ENCODE measurements at places on chromosomes 7 and 10. TPM values are rescaled to one million over a fixed set of nuclear protein-coding genes. Genes with fewer than 3 reads are reported as not detected.

The TMEM176A gene
- not detected for total RNA-seq

The CCL24 gene
- not detected for total RNA-seq

DNA sequence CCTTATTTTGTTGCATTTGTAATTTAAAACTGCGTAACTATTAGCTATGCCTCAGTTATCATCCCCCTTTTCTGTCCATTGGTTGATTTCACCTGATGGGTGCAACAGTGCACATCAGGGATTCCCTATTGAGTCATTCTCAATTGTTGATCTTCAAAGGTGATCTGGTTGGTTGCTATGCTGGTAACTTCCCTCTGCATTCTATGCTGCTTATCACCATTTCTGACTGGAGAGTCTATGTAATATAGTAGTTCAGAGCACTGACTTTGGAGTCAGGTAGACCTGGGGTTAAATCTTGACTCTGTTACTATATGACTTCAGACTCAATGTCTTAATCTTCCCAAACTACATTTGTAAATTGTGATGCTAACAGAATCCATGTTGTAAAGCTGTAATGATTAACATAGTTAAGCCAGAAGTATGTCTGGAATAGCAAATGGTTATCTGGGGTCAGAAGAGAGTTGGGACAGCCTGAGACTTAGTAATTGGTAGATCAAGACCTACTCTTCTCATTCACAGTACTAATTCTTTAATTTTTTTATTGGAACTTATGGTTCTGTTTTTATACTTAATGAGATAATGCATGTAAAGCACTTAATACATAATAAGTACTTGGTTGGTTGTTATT, 38.1 kb downstream of the EXOC6 start:
- peaks cover 1% of the 10 kb centered on the region for H3K36me3 ChIP-seq
- peaks cover 18% of the 10 kb centered on the region for H3K4me1 ChIP-seq
- no peak for DNase-seq
- no peak overlapping the region for H3K27ac ChIP-seq
- no peaks in the 10 kb centered on the region for H3K27me3 ChIP-seq
- H3K4me3 ChIP-seq: no peak overlapping the region

The AKR1D1 gene
- not detected for total RNA-seq

GRCh38 chr7:155984609-155985405, 172.5 kb upstream of the SHH start:
- H3K27me3 ChIP-seq: no peaks in the 10 kb centered on the region
- no peak overlapping the region for H3K4me3 ChIP-seq
- no peaks in the 10 kb centered on the region for H3K36me3 ChIP-seq

GRCh38 chr10:30455816-30456215, 21.8 kb downstream of the MAP3K8 start:
- H3K36me3 ChIP-seq: peaks cover 10% of the 10 kb centered on the region
- peaks cover 27% of the 10 kb centered on the region for H3K4me1 ChIP-seq

DNA sequence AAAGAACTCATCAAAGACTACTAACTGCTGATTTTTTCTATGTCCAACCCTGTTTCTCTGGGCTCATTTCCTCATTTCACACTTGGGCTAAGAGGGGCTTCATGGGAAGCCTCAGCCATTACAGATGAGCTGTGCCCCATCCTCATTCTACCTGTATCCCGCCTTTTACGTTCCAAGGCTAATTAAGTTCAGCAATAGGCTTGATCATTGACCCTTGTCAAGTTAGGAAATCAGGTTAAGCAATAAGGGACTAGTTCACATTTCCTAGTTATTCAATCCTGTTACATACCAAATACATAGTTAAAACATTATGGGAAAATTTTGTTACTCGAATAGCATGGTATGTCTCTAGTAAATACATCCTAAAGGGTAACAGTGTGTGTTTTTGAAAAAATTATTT, 29.3 kb upstream of the AGBL3 start:
- no peak overlapping the region for H3K4me3 ChIP-seq
- no peak overlapping the region for H3K27ac ChIP-seq
- no peaks in the 10 kb centered on the region for H3K4me1 ChIP-seq
- H3K27me3 ChIP-seq: no peaks in the 10 kb centered on the region
- peaks cover 35% of the 10 kb centered on the region for H3K36me3 ChIP-seq
- DNase-seq: no peak

DNA sequence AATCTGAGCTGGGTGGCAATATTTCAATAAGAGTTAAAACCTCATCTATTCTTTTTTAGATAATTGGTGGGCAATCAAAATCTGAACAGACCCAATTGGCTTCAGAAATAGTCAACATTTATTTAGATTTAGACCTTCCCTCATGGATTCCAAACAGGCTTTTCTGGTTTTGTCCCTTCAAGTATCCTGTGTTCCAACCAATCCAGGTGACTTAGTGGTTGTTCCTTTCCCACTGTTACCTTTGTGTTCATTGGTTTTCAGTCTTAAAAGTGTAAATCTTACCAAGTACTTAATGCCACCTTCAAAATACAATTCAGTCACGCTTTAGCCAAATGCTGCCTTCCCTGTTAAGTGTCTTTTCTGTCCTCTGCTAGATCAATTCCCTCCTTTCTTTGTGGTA, 85.9 kb downstream of the AHR start:
- no peaks in the 10 kb centered on the region for H3K4me1 ChIP-seq
- no peaks in the 10 kb centered on the region for H3K27me3 ChIP-seq
- H3K4me3 ChIP-seq: no peak overlapping the region

- H3K4me1 ChIP-seq: peaks cover 19% of the 10 kb centered on the region
- H3K4me3 ChIP-seq: peak overlapping the region; percentile 74
- H3K36me3 ChIP-seq: no peaks in the 10 kb centered on the region
- H3K27ac ChIP-seq: peak overlapping the region; percentile 29
- DNase-seq: peak; percentile 95
Observed at GRCh38 chr7:23474094-23474828, 4.0 kb upstream of the IGF2BP3 start.

DNA sequence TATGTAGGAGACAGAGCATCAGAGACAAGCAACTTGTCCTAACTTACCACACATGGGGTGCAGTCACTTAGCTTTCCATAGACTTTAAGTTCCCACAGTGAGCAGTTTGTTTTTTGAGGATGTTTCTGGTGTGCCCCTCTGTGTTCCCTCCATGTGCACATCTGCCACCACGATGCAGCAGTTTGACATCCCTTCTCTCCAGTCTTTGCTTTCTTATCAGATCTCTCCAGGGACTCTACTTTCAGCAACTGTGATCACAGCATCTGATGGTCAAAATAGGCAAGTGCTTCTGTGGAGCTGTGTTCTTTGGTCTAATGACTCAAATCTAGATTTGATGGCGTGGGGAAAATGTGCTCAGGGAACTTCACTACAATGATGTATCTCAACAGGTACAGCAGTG, 96.5 kb upstream of the NAMPT start:
- no peak overlapping the region for H3K4me3 ChIP-seq
- H3K27me3 ChIP-seq: peaks cover 7% of the 10 kb centered on the region
- H3K4me1 ChIP-seq: no peaks in the 10 kb centered on the region

The PCLO gene
- 0.65 TPM for total RNA-seq

DNA sequence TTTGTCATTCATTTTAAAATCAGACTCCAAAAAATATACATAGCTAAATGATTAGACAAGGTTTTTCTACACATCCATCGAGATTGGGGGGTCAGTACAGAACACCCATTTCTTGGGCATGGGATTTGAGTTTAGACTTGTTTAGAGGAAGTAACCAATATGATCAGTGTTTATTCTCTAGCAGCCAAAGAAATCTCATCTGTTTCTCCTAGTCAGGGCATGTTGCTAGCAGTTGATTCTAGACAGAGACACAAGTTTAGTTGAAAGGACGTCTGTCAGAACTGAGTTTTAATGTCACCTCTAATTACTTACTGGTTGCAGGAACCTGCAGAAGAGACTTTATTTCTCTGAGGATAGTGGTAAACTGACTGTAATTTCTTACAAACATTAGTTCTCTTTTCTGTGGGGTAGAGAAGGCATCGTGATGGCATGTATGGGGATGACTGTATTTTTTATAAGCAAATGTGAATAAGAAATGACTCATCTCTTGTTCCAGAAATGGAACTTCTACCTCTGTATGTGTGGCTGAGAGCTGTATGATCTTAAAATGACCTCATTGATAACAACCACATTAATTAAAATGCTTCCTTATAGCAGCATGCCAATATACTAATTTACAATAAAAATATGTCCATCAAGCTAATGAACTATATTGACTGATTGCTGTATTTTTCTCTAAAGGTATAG, 30.6 kb upstream of the RHOBTB1 start:
- no peaks in the 10 kb centered on the region for H3K27me3 ChIP-seq
- no peak overlapping the region for H3K4me3 ChIP-seq
- DNase-seq: no peak
- H3K36me3 ChIP-seq: no peaks in the 10 kb centered on the region
- H3K27ac ChIP-seq: no peak overlapping the region

GRCh38 chr10:76736392-76736791, 901.2 kb downstream of the KCNMA1 start:
- DNase-seq: no peak
- H3K4me1 ChIP-seq: no peaks in the 10 kb centered on the region
- no peaks in the 10 kb centered on the region for H3K27me3 ChIP-seq
- H3K27ac ChIP-seq: no peak overlapping the region
- H3K36me3 ChIP-seq: no peaks in the 10 kb centered on the region

GRCh38 chr10:131737543-131738395, 163.0 kb upstream of the PPP2R2D start:
- no peaks in the 10 kb centered on the region for H3K36me3 ChIP-seq
- H3K4me3 ChIP-seq: no peak overlapping the region
- no peak for DNase-seq
- no peak overlapping the region for H3K27ac ChIP-seq

DNA sequence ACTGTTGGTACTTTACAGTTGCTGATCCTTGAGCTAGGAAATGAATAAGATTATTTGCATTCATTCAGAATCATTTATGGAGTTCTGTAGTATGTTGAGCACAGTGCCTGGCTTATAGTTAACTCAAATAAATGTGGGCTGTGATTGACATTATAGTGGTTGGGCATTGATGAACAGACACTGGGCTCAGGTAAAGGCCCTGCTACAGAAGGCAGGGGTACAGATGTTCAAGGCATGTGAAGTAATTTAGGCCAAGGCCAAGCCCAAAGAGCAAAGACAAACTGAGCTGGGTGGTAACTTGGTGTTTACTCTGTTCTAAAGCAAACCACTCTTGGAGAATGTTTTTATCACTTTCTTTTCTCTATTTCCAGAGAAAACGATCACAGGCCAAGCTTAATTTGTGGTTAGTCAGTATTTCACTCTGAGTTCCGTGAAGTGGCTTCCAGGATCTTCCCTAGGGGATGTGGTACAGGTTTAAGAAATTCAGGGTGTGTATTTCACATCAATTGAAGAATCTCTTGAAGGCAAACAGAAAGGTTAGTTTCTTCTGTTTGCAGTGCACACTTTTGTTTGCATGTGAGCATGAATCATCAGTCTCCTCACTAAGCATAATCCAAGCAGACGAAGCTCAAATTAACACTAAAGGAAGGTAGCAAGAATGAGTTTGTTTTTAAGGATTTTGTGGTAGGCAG, 113.9 kb upstream of the PRR15 start:
- H3K36me3 ChIP-seq: no peaks in the 10 kb centered on the region
- H3K4me3 ChIP-seq: no peak overlapping the region
- no peaks in the 10 kb centered on the region for H3K4me1 ChIP-seq
- H3K27ac ChIP-seq: no peak overlapping the region
- DNase-seq: no peak

The UCMA gene
- not detected for total RNA-seq

GRCh38 chr10:25966844-25967243, 32.8 kb downstream of the MYO3A start:
- no peak overlapping the region for H3K4me3 ChIP-seq
- H3K36me3 ChIP-seq: no peaks in the 10 kb centered on the region
- DNase-seq: no peak
- H3K4me1 ChIP-seq: no peaks in the 10 kb centered on the region
- no peak overlapping the region for H3K27ac ChIP-seq

DNA sequence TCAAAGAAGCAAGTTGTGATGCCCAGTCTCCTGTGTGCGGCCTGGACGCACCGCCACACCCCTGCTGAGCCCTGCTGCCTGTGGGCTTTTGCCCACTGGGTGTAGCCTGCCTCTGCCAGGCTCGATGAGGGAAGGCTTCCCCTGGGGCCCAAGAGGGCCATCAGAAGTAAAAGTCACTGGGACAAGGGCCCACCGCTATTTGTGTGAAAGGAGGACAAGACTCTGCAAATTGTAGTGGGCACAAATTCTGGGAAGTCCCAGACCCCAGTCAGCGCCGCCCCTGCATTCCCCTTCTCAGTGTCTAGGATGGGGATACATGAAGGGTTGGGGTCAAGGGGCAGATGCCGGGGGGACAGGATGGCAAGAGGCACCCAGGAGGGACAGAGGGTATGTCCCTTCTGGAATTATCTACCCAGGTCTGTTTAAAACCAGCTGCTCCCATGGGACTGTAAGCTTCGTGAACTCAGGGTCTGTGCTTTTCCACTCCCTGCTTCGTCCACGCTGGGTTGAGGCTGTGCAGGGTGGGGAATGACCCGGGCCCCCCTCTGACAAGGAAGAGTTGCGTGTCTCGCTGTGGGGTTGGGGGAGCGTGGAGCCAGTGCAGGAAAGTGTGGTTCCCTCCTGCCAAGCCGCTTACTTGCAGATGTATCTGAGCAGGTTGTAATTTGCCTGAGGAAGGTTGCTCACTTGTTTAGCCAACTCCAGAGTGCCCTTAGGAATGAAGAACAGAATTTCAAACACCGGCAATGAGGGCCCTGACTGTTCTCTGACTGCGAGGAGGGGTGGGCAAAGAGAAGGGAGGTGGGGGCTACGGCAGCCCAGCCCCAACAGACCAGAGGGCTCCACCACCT, 147.2 kb downstream of the MAPK8 start:
- no peaks in the 10 kb centered on the region for H3K27me3 ChIP-seq
- H3K27ac ChIP-seq: no peak overlapping the region
- H3K4me3 ChIP-seq: no peak overlapping the region
- H3K4me1 ChIP-seq: peaks cover 14% of the 10 kb centered on the region
- peaks cover 14% of the 10 kb centered on the region for H3K36me3 ChIP-seq
- no peak for DNase-seq

The SORCS3 gene
- not detected for total RNA-seq

GRCh38 chr7:93811198-93811597, 79.4 kb downstream of the TFPI2 start:
- H3K4me1 ChIP-seq: no peaks in the 10 kb centered on the region
- H3K4me3 ChIP-seq: no peak overlapping the region
- no peak overlapping the region for H3K27ac ChIP-seq
- no peaks in the 10 kb centered on the region for H3K36me3 ChIP-seq

DNA sequence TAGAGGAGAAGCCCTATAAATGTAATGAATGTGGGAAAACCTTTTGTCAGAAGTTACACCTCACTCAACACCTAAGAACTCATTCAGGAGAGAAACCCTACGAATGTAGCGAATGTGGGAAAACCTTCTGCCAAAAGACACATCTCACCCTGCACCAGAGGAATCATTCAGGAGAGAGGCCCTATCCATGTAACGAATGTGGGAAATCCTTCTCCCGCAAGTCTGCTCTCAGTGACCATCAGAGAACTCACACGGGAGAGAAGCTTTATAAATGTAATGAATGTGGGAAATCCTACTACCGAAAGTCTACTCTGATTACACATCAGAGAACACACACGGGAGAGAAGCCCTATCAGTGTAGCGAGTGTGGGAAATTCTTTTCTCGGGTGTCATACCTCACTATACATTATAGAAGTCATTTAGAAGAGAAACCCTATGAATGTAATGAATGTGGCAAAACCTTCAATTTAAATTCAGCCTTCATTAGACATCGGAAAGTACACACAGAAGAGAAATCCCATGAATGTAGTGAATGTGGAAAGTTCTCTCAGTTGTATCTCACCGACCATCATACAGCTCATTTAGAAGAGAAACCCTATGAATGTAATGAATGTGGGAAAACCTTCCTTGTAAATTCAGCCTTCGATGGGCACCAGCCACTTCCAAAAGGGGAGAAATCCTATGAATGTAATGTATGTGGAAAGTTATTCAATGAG, 18.9 kb downstream of the RBAK start:
- peaks cover 18% of the 10 kb centered on the region for H3K36me3 ChIP-seq
- peak; percentile 7 for DNase-seq
- H3K27ac ChIP-seq: no peak overlapping the region
- no peak overlapping the region for H3K4me3 ChIP-seq

The SORBS1 gene
- total RNA-seq: 3.2 TPM

Data from endothelial cell of umbilical vein (primary cell).